NCI-H460 (cell line): ENCODE measurements at places on chromosomes 5 and 9. TPM values are rescaled to one million over a fixed set of nuclear protein-coding genes. Genes with fewer than 3 reads are reported as not detected.

Gene SPATA31E1
- total RNA-seq: not detected in 2 replicates

Gene PCDHAC2
- total RNA-seq: 1.0 and 1.2 TPM in 2 replicates

Gene NFIB
- 20.8 and 21.6 TPM in 2 replicates for total RNA-seq

Gene TMEM252
- total RNA-seq: not detected in 2 replicates

Gene KCNIP1
- not detected in 2 replicates for total RNA-seq

Gene SVEP1
- 0.89 and 0.97 TPM in 2 replicates for total RNA-seq

Gene GFI1B
- total RNA-seq: not detected in 2 replicates

Gene PCDHGB2
- 1.8 and 2.0 TPM in 2 replicates for total RNA-seq

Gene KIAA1958
- total RNA-seq: 6.6 and 7.1 TPM in 2 replicates

Gene TLR4
- 0.22 and 0.29 TPM in 2 replicates for total RNA-seq

Gene CCNO
- total RNA-seq: 8.0 and 8.5 TPM in 2 replicates

Gene PMPCA
- 45.6 and 59.7 TPM in 2 replicates for total RNA-seq

Gene MYOZ3
- total RNA-seq: not detected in 2 replicates

Gene PCDHB6
- not detected in 2 replicates for total RNA-seq

Gene REXO4
- total RNA-seq: 22.1 and 27.1 TPM in 2 replicates

Gene SIL1
- total RNA-seq: 54.3 and 54.9 TPM in 2 replicates

Gene PCDHA4
- total RNA-seq: 0.09 TPM in 1 of 2 replicates, not detected in the other

Gene PPP3R2
- not detected in 2 replicates for total RNA-seq

Gene EQTN
- not detected in 2 replicates for total RNA-seq

Gene C1QTNF2
- not detected in 2 replicates for total RNA-seq

Gene FIBCD1
- 14.3 and 14.6 TPM in 2 replicates for total RNA-seq

Gene COL15A1
- 0.89 and 1.0 TPM in 2 replicates for total RNA-seq
